Left cardiac atrium (tissue), 4 donors: ENCODE measurements at places on chromosomes 11 and 22. TPM values are rescaled to one million over a fixed set of nuclear protein-coding genes. Genes with fewer than 3 reads are reported as not detected.

RASL10A gene
- 3.1 TPM for total RNA-seq

MEI1 gene
- total RNA-seq = 1.7 TPM

TIGD3 gene
- total RNA-seq = not detected

MRE11 gene
- 10.0 TPM for total RNA-seq

CDON gene
- 13.6 TPM for total RNA-seq

SYT7 gene
- total RNA-seq = 36.7 TPM
